ENCODE measurements at places on chromosomes 6 and 20.

DNA sequence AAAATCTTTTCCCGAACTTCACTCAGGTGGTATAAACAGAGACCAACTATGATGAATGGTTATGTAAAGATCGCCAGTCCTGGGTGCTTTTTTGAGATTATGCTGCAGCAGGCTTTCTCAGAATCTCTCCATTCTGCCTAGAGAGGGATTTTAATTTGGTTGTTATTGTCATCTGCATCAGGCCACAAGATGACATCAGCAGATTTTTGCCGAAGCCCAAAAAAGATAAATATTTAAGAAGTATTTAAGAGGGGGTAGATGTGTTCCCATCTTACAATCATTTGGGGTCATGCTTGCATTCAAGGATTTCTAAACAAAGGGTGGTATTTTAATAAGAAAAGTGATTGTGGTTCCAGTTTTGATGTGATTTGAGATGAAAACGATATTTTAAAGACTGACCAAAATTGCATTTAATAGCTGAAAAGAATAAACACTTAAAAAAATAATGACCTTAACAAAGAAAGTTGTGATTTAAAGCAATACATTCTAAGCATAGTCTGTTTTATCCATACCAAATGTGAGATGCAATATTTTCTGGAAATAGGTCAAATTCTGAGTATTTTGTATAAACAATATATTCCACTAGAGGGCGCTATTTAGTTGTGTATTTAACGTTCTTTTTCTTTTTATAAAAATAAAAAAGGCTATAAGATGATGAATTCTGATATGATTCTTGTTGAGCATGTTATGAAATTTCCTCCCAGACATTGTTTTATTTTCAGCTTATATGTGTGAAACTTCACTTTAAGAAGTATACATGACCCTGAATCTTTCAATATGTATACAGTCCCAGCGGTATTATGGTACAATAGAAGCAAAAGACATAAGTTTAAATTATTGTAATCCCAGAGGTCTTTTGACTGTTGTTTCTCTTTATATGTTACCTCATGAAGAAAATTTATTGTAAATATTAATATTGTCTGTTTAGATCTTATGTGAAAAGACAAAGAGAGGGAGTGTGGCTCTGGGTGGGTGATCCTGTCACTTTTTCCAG is 51.0 kb upstream of the ZFP64 start:
- DNase-seq, result no peak

- DNase-seq, result no peak
Observed at GRCh38 chr20:49515586-49515985, 33.1 kb upstream of the KCNB1 start.

- DNase-seq, result no peak
Observed at GRCh38 chr6:156950084-156950483, 172.9 kb downstream of the ARID1B start.

- DNase-seq, result no peak
Observed at GRCh38 chr20:45181639-45182038, 6.9 kb downstream of the PI3 start.

DNA sequence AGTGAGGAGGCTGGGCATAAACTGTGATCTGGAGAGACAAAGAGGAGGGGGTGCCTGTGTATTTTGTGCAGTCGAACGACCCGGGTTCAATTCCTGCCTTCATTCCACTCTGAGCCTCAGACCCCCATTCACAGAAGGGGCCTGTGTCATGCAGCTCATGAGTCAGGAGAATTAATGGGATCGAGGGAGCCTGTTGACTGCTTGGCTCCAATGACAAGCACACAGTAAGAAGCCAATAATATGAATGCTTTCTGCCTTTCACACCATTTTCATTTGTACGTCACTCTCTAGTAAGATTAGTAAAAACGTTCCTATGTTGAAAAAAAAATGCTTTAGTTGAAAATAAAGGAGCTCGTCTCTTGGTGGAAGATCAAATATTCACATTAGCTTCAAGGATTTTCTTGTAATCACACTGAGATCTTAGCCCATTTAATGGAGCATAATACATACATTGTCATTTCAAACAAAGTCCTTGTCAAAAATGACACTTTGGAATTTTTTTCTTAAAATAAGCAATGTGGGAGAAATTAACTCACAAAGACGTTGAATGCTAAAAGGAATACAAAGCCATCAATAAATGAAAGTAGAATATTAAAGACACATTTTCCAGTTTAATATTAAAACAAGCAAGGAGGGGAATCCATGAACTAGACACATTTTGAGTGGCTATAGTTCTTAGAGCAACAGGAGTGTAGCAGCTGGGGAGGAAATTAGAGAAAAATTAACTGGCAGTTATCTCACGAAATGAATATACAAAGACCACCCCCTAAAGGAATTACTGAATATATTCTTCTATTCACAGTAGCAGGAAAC is 246.7 kb upstream of the AFDN start:
- no peak for DNase-seq

- no peak for DNase-seq
Observed at GRCh38 chr20:13307562-13308163, 86.6 kb downstream of the ISM1 start.

GRCh38 chr20:41094353-41095055 is 42.8 kb upstream of the PLCG1 start:
- no peak for DNase-seq

DNA sequence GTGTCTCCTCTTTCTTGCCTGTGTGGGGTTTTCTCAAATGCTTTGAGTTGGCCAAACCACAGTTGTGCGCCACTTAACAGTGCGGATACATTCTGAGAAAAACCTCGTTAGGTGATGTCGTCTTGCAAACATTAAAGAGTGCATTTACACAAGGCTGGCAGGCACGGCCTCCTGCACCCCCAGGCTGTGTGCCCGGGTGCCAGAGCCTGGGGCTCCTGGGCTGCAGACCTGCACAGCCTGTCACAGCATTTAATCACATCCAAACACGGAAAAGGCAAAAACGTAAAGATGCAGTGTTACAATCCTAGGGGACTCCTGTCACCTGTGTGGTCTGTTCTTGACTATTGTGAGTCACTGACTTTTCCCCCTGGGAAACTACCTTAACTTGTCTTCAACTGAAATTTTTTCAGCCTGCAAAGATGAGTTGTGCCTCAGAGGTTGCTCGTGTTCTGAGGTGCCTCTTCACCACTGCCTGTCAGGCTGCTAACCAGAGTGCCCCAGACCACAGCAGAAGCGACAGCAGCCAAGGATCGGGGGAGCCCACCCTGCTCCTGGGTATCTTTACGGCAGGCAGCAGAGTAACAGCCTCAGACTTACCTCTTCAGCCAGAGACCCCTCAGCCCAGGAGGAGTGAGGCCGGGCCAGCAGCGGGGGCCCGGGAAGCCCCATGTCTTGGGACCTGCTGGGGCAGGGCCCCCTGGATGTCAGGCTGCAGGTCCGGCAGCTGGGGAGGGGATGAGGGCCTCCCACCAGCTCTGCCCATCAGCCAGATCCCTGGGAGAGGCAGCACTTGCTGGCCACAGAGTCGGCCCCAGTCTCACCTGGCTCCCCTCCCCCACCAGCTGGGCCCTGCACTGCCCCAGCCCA is 683 bp upstream of the C20orf204 start:
- DNase-seq, result no peak

DNA sequence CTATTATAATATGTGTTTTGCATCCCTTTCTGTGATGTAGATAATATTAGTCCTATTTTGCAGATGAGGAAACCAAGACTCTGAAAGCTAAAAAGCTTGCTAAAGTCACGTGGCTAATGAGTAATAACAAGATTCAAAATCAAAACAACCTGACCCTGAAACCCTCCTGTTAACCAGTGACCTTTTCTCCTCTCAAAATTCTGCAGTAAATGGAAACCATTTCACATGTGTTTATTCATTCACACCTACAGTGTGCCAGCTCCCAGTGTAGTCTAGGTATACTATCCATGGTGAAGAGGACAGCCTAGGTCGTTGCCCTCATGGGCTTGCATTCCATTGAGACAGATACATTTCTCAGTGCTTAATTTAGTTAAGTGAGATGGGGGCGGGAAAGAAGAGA is 30.6 kb upstream of the PHACTR2 start:
- no peak for DNase-seq

GRCh38 chr6:105193647-105194046 is 13.8 kb upstream of the POPDC3 start:
- no peak for DNase-seq

DNA sequence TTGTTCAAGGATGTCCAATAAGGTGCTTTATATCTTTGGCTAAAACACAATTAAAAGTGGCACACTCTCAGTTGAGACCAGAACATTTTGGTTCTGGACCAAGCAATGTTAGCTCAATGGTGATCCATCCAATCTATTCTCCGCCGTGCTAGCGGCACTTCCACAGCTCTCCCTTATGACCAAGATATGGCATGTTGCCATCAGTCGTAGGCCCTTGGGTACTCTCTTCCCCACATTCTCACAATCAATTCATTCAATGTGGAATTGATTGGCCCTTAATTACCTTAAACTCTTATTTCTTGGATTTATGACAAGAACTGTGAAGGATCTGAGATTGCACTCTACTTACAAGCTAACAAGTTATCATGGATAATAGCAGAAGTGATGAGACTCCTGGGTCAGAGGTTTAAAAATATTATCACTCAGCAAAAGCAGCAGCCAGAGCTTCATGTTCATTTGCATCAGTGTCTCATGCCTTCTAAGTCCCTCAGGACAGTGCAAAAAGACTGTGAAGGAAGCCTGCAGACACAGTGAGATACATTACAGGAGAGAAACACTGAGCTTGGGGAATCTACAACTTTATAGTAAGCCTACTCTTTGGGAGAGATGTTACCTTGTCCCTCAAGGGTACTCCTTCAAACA is 80.0 kb upstream of the ARG1 start:
- no peak for DNase-seq

GRCh38 chr6:85449818-85450759 is at the start of gene NT5E:
NT5E (plus strand) TSS chr6:85450083; CDS start chr6:85450140, 57 bp downstream.
- peak; percentile 34 for DNase-seq

- DNase-seq, result no peak
Observed at GRCh38 chr20:2475850-2476741, 5.5 kb upstream of the SNRPB start.

DNA sequence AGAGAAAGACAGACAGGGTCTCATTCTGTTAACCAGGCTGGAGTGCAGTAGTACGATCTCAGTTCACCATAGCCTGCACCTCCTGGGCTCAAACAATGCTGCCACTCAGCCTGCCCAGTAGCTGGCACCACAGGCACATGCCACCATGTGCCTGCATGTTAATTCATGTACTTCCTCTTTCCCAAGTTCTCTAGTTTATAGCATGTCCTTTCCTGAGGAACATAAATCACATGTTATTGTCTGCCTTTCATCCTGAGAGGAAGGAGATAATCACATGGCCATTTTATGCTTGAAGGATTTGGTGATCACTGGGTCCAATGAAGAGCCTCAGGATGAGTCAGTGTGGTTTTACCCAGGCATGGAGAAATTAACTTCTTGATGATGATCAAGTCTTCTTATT is 47.9 kb downstream of the COL11A2 start:
- DNase-seq, result no peak

DNA sequence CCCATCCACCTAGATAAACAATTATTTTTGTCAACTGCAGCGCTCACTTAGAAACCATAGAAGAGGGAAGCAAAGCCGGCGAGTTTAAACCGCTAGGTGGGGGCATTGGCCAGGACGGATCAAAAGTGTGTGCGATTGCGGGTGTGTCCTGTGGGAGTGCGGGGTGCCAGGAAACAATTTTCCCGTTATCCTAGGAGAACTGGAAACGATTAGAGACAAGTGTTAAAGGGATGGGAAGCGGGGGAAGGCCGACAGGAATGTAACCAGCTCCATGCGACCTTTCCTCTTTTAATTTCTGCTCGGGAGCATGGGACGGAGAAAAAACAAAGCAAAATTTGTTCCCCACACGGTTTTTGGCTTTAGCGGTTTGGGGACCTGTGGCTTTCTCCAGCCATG is 2.8 kb upstream of the HTR1B start:
- DNase-seq, result no peak

DNA sequence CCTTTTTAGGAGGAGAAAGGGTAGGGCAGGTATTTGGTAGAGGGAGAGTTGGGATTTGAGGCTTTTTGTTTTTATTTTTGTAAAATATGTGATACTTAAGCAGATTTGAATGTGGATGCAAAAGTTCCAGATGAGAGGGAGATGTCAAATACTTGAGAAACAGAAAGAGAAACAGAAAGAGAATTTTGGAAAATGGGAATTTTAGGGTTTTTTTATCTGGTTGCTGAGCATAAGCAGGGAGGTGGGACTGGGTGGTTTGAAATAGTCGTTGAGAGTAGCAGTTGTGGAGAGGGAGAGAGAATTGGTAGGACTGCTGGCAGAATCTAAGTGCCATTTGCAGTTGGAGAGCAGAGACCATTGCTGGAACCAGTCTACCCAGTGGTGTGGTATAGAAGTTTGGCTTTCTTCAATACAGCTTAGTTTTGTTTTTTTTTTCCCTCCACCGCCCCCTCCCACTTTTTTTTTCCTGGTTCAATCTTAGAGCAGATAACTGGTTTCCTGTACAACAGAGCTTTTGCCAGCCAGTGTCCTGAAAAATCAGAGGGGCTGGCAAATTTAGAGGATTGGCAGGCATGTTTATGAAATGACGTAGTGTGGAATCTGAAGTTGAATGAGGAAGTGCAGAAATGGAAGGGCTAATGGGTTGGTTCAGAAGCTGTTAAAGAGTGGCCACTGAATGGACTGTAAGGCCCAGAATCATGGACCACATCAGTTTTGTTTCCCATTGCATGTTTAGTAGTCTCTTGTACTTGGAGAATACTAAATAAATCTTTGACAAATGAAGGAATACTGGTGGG is 68.7 kb downstream of the ATRN start:
- DNase-seq, result no peak

DNA sequence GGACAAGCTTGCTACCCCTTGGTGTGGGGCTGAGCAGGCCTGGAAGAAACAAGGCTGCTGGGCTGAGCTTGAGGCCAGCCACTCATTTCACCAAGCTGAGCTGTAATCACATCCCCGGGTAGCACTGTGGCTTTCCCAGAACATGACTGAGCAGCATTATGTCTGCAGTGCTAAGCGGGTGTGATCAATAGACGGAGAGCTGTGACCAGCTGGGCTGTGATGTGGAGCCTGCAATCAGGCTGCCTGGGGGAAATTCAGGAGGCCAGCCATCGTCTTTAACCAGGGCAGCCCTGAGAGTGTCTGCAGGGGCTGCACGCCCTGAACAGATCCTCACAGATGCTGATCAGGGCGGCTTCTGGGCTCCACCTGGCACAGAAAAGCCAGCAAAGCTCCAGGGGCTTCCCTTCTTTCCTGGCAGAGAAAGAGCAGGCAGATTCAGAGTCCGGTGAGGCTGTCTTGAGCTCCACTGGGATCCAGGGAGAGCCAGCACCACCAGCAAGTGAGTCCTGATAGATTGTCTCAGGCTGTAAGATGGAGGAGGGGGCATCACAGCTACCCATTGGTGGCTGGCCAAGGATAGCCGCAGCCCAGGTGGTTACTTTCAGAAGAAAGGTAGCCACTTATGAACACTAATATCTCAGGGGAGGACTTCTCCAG is 165.9 kb downstream of the NRN1 start:
- DNase-seq, result no peak
